ENCODE measurements at places on chromosomes 5 and 9.

- DNase-seq, result no peak
Measured at GRCh38 chr5:40762705-40763104, 6.9 kb upstream of the TTC33 start.

DNA sequence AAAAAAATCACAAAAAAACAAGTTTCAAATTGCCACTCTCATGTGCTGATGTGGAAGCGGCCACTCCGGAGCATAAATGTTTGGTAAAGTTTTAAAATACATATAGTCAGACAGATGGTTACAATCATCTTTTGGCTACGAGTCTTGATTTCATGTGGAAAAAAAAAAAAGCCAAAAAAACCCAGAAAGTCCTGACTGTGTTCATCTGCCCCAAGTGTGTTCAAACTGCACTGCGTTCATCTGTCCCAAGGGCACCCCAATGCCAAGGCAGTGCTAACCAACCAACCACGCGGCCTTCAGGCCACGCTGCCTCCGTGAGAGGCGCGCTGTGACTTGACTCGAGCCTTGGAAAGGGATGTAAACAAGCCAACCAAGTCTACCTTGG is 127.1 kb downstream of the MYO10 start:
- no peak for DNase-seq

DNA sequence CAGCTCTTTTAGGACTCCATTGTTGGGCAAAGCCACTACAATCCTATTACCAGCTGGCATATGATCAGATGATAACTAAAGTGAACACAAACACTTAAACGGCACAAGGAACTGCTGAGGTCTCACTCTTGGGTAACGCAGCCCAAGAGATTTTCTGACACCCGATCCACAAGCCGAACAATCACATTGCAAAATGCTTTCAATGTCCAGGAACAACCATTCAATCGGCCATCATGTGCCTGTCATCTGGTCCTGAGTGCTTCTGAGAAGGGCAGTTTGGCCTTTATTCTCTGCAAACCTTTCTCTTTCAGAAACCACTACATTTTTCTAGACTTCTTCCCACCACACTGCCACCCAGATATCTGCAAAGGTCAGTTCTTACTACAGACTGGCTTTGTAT is 283.1 kb downstream of the GLIS3 start:
- no peak for DNase-seq

GRCh38 chr9:110950041-110950645 is 88.1 kb downstream of the LPAR1 start:
- DNase-seq, result no peak

- no peak for DNase-seq
Measured at GRCh38 chr5:150044329-150044681, 42.0 kb downstream of the CSF1R start.

- no peak for DNase-seq
Measured at GRCh38 chr9:91374939-91375338, 13.2 kb upstream of the AUH start.

DNA sequence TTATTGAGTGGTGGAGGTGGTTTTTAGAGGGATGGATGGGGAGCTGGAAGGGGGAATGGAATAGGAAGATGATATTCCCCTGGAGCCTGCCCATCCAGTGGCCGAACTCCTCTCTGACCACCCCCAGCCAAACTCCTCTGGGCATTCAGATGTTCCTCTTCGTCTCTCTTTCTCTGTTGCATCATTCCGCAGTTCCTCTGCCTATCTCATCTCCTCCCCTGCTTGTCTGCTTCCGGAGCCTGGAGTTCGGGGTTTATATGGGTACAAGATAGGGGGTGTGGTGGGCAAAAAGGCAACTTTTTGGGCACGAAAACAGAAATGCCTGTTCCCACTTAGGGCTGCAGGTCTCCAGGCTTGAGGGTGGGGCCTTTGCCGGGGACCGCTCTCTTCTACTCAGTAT is 12.2 kb upstream of the CDK5RAP2 start:
- DNase-seq, result no peak

DNA sequence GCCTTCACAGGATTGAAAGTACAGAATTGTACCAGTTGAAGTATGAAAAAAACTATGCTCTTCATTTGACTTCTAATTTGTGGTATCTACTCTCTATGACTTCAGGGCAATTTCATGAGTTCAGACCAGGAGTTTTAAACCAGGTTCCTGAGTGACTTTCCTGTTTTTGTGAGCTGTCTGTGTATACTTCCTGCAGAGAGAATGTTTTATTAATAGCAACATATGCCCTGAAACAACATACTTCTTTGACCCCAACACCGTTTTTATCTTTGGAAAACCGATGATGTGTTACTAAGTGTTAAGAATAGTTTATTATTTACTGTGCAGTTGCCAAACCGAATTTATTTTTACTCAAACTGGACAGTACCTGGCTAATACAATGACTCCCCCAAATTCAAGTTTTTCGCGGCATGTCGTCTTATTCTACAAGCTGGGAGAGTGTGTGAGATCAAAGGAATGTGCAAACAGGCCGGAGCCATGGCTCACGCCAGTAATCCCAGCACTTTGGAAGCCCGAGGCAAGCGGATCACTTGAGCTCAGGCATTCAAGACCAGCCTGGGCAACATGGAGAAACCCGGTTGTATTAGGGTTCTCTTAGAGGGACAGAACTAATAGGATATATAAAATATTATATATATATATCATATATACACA is 58.7 kb upstream of the ERBIN start:
- no peak for DNase-seq

GRCh38 chr9:36929350-36929675 is 104.8 kb downstream of the PAX5 start:
- no peak for DNase-seq

DNA sequence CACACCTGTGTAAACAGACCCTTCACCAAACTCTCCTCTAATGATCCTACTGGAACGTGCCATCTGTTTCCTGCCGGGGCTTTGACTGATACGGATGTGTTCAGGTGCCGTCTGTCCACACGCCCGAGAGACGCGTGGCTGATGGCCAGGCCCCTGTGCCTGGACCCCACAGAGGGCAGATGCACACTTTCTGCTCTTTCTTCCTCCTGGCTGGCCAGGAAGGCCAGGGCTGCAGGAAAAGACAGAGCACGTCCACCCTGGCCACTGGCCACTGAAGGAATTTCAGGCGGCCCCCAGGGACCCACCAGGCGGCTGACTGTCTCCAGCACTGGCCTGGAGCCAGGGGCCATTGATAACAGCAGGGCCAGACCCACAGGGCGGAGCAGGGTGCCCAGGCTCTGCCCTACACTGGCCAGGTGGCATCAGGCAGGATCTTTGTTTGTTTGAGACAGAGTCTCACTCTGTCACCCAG is 3.6 kb upstream of the ENG start:
- no peak for DNase-seq

DNA sequence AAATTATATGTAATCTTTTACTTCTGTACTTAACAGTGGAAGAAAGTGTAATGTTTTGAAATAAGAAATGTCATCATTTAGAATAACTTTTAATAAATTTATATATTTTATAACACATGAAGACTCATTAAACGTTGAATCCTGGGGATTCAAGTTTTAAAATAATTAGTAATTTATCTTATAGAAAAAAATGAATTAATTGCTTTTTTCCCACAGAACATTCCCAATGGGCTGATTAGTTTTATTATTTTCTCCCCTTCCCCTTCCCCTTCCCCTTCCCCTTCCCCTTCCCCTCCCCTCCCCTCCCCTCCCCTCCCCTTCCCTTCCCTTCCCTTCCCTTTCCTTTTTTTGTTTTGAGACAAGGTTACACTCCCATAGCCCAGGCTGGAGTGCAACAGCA is 79.7 kb downstream of the MRPS30 start:
- DNase-seq, result no peak

DNA sequence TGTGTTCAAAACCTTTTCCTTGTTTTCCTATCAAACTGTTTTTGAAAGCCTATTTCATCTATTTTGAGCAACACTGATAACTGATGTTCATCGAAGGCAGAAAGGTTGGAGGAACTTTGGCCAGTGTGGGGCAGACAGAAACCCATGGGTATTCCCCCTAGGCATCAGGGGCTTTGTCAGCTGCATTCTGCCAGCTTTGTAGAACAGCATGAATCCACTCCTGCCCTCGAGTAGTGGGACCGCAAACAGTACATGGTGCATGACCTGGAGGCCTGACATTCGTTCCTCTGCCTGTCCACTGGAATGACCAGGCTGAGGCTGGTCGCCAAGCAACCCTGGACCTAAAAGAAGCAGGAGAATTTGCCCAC is 22.7 kb downstream of the ARHGAP26 start:
- no peak for DNase-seq

DNA sequence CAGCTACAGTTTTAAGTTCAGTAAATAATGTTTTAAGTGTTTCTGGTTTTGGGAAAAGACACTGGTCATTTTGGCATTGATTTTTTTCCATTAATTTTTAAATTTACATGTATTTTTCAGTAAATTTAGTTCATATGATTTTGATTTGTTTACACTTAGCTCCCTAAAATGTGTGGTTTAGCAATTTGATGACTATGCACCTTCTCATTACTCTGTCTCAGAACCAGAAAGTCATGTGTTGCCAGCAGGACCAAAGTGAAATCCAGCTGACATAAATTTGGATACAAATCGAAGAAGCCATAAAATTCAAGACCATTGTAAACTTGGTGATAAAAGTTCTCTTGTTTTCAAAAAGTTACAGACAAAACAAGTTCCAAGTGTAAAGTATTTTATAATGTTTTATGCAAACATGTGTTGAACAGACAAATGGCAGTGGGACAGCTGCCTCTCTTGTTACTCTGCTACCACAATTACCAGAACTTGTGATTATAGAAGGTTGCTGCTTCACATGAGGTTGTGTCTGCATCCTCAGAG is 354.8 kb downstream of the NR2F1-AS1 start:
- DNase-seq, result no peak

DNA sequence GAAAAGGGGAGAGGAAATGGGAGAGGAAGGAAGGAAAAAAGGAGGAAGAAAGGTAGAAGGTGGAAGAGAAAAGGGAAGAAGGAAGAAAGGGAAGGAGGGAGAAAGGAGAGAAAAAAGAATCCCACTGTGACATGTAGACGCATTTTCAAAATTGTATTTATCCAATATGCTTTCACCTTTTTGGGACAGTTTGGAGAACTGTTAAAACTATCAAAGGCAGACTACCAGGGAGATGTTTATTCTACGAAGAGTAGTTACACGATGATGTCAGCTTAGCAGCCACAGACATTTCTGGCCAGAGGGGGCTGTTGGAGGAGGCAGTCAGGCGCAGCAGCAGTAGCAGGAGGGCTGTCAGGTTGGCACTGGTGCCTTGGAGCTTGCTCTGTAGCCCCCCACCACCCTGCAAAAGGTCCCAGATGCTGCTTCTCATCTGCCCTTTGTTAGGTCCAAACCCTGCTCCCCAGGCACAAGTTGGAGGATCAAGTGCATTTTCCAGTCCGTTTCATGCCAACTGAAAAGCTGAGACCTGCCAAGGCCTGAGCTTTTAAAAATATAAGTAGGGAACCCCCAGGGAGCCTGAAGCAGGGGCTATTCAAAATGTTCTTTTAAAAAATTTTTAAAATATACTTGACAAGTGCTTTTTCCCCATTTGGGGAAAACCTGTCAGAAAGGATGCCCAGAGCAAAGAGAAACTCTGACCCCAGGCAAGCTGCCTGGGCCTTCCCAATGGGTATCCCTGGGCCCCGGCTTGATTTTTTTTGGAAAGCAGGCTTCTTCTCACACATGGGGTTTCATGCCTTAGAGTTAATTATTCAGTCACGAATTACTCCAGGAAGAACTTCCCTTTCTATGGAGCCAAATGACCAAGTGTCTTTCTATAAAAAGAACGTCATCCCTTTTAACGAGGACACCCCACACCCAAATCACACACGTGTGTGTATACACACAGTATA is 203.3 kb downstream of the SLIT3 start:
- no peak for DNase-seq

DNA sequence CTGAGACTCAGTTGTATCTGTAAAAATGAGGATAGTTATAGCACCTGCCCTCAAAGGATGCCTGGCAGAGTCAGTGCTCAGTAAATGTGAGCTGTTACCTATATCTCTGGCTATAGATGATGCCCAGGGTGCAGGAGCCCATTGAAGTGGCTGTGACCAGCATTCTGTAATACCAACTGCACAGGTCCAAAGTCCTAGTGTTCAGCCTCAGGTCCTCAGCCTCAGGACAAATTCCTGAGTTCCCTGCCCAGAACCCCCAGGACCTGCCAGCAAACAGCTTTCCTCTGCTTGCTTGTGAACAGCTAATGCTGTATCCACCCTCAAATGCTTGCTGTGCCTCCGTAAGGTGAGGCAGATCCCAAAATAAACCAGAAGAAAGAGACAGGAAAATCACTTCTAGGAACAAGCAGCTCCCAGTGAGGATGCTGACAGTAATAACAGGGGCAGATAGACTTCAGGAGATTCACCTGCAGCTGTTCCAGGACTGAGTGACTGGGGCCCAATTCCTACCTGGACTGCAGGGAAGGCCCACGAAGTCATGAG is 80.8 kb downstream of the SIL1 start:
- no peak for DNase-seq
